ENCODE measurements at places on chromosomes 1 and 21.

- DNase-seq = no peak
These were observed 68.3 kb upstream of the KCND3 start for GRCh38 chr1:112057736-112058135.

DNA sequence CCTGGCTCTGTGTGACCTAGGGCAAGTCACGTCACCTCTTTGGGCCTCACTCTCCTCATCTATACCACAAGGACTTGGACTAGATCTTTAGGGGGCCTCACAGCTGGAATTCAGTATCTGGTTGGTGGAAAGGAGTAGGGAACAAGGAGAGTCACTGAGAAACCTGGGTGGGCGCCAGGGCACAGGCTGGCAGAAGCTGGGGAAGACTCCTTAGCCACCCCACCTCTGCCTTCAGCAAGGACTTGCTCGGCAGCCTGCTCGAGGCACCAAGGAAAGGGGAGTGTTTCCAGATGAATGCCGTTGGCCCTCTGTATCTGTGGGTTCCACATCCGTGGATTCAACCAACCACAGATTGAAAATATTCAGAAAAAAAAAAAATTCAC is 1.2 kb upstream of the OPTC start:
- no peak for DNase-seq

GRCh38 chr1:42957229-42957879 is 1.3 kb downstream of the SLC2A1 start:
- DNase-seq = no peak

GRCh38 chr1:64098846-64099582 is 104.4 kb upstream of the UBE2U start:
- DNase-seq = no peak

DNA sequence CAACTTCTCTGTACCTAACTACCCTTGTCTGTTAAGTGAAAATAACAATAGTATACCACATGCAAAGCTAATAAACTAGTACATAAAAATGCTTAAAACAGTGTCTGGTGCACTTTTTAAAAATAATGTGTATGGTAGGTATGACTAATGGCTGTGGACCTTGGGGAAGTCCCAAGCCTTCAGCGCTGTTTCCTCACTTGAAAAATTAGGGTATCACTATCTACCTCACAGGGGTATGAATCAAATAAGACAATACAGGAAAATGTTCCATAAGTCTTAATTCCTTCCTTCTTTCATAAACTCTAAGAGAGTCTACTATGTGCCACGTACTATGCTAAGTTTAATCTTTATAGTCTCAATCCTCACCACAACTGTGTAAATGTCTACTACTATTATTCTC is 32.0 kb downstream of the EGLN1 start:
- DNase-seq = peak; percentile 66

- no peak for DNase-seq
These were observed 3.1 kb upstream of the BCL10 start for GRCh38 chr1:85279458-85280080.

GRCh38 chr1:6727535-6727934 is 25.9 kb upstream of the DNAJC11 start:
- peak; percentile 50 for DNase-seq

DNA sequence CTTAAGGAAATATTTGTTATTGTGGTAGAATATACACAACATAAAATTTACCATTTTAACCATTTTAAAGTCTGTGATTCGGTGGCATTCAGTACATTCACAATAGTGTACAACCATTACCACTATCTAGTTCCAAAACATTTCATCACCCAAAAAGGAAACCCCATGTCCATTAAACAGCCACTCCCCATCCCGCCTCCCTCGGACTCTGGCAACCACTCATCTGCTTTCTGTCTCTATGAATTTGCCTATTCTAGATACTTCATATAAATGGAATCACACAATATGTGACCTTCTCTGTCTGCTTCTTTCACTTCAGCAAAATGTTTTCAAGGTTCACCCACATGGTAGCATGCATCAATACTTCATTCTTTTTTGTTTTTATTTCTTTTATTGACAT is 51.3 kb downstream of the PTP4A2 start:
- DNase-seq = no peak

GRCh38 chr1:121519042-121519755 is 334.4 kb downstream of the SRGAP2C start:
- no peak for DNase-seq

GRCh38 chr1:30044656-30045144 is 678.7 kb downstream of the MATN1 start:
- no peak for DNase-seq

DNA sequence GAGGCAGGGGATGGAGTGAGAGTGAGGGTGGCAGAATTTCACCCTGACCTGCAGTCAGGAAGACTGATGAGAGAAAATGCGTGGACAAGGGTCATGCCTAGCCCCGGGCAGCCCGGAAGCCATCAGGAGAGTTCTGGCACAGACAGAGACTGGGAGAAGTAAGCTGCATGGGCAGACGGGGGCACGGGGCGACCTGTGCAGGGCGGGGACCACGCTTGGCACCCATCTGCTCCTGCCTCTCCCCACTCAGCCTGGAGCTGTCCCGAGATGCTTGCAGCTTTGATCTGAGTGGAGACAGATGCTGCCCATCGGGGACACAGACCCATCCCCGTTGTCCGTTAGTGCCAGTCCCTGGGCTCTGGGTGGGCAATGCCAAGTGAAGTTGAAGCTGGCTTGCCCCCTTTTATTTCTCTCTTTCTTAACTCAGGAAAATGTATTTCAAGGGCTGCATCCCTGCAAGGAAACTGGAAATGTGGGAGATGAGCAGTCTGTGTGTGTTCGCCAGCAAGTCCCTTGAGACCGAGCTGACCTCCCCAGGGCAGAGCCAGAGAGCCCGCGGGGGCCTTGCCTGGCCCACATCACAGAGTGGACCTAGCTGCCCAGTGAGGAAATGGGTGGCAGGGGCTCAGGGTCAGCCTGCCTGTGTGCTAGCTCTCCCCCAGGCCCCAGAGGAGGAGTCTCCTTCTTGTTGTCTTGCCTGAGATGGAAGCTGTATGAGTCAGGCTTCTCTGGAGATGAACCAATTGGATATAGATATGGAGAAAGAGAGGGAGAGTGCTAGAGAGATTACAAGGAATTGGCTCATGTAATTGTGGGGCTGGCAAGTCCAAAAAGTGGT is 121.3 kb upstream of the C1orf174 start:
- DNase-seq = no peak

DNA sequence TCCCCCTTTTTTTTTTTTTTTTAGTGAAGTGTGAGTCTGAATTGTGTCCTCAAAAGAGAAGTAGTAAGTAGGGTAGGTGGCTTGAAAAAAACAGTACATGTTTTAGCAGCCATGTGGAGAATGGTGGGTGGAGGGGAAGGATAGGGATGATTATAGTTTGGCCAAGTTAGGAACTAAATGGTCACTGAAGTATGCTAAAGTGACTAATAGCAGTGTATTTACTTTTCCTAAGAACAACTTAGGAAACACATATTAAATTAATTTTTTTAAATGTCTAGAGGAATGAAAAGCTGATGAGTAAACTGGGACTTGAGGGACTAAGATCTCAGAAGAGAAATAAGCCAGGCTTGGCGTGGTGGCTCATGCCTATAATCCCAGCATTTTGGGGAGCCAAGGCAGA is 55.5 kb downstream of the PLA2G4A start:
- DNase-seq = no peak

DNA sequence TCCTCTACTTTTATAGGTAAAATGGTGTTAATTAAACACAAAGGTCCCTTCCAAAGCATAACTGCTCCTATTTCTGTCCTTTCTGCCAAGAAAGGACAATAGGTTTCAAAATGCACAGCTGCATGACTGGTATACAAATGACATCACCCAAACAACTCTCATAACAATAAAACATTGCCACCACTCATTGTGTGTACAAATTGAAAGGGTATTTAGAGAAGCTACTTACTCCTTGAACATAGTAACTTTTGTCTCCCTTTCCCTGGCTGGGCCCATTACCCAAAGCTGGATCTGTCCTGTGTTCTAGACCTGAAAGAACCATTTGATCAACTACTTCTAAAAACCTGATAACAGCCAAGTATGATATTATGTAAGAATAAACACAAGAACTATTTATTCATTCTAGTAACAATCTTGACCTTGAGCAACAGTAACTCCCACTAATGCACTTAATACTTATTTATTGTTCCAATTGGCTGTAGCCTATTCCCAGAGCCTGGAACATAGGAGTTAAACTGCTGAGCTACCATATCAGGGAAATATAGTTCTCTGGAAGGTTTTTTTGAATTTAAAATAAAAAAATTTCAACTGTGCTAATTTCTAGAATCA is 38.2 kb downstream of the TTLL7 start:
- DNase-seq = no peak

GRCh38 chr1:10941891-10942541 is 70.4 kb upstream of the TARDBP start:
- DNase-seq = peak; percentile 60

- DNase-seq = peak; percentile 61
These were observed 21.4 kb downstream of the SEC16B start for GRCh38 chr1:177948336-177948972.

GRCh38 chr1:116334015-116334547 is 39.0 kb upstream of the ATP1A1 start:
- DNase-seq = peak; percentile 90

- DNase-seq = peak; percentile 95
These were observed 55.3 kb downstream of the DOP1B start for GRCh38 chr21:36211660-36212512.

DNA sequence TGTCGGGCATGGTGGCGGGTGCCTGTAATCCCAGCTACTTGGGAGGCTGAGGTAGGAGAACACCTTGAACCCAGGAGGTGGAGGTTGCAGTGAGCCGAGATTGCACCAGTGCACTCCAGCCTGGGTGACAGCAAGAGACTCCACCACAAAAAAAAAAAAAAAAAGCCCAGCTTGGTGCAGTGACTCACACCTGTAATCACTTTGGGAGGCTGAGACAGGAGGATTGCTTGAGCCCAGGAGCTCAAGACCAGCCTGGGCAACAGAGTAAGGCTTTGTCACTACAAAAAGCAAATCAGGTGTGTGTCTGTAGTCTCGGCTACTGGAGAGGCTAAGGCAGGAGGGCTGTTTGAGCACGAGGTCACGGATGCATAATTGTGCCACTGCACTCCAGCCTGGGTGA is 5.0 kb upstream of the H6PD start:
- no peak for DNase-seq

GRCh38 chr1:20426923-20427322 is 59.1 kb downstream of the CAMK2N1 start:
- peak; percentile 95 for DNase-seq

- no peak for DNase-seq
These were observed 22.4 kb downstream of the CNIH4 start for GRCh38 chr1:224378855-224379631.

DNA sequence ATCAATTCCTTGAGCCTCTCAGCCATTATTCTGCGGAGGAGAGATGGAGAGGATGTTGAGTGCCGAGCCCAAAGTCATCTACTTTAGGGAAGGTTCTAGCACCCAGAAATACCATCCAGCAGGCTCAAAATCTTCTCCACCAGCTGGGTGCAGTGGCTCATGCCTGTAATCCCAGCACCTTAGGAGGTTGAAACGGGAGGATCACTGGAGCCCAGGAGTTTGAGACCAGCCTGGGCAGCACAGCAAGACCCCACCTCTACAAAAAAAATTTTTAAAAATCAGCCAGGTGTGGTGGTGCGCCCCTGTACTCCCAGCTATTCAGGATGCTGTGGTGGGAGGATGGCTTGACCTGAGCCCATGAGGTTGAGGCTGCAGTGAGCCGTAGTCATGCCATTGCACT is 39.5 kb upstream of the CAPZB start:
- DNase-seq = no peak

DNA sequence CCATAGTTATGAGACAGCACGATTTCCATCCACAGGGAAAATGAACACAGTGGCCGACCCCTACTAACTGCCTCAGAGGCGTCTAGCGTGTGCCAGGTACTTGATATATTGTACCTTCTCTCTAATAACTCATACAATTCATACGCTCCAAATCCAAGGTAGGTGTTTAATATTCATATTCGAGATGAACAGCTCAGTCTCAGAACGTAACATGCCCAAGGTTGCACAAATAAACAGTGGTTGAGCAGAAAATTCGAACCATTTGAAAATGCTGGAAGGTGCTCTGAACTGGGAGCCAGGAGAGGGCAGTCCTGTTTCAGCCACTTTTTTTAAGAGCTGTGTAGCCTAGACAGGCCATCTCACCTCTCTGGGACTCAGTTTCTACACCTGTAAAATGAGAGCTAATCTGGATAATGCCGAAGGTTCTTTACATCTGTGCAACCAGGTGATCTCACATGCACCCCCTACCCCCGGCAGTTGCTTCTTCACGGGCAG is 7.9 kb downstream of the SLC45A3 start:
- DNase-seq = no peak

DNA sequence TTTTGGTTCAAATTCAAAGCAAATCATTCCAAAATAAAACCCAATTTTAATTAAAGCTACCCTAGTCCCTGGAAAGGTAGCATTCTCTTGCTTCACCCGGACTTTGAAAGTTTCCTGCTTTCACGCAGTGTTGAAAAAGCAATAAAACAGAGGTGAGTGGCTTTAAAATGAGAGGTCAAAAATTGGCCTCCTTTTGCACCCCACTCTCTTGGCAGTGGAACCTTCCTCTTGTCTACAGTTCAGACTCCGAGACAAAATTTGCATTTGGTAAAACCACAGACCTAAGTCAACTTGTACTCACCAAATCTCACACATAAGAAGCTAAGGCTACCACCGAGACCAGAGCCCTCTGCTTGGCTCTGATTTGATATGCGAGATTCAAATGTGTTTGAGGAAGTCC is 252.7 kb downstream of the TTLL7 start:
- no peak for DNase-seq

- peak; percentile 29 for DNase-seq
These were observed 1193.9 kb downstream of the PLA2G4A start for GRCh38 chr1:188022661-188023060.

GRCh38 chr1:23168079-23168444 is 594 bp downstream of the LUZP1 start:
- DNase-seq = no peak

DNA sequence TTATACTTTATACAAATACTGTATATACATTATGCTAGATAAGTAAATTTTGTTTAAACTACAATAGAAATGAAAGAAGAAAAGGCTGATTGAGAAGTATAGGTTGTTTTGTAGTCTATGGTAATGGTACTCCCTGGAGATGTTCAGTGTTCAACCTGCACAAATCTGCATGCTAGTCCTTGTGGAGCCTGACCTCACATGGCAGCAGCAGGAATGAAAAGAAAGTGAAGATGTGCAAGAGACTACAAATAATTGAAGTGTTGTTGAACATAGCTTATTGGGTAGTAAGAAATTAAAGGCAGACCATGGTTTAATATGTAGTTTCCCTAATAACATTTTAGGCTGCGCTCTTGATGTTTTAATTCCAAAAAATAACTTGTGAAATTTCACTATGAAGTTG is 201.2 kb downstream of the TGFB2 start:
- DNase-seq = peak; percentile 22
